ENCODE measurements at places on chromosomes 6 and 20.

- DNase-seq, result no peak
Observed at GRCh38 chr6:70547313-70547712, 19.4 kb upstream of the SDHAF4 start.

DNA sequence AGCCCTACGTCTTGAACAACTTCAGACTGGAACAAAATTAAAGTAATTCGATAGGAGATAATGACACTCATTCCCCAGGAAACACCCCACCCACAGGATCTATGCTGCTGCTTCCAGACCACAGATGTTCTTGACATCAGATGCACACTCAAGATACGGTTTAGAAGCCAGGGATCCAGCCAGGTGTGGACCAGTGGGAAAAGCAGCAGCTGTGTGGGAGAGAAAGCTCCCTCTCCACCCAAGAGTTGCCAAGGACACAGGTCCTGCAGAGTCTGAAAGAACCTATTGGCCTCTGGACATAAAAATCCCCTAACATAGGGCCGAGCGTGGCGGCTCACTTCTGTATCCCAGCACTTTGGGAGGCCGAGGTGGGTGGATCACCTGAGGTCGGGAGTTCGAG lies 91.7 kb upstream of the NFATC2 start:
- DNase-seq, result no peak

GRCh38 chr20:36872852-36873251 lies 3.1 kb upstream of the TLDC2 start:
- no peak for DNase-seq

DNA sequence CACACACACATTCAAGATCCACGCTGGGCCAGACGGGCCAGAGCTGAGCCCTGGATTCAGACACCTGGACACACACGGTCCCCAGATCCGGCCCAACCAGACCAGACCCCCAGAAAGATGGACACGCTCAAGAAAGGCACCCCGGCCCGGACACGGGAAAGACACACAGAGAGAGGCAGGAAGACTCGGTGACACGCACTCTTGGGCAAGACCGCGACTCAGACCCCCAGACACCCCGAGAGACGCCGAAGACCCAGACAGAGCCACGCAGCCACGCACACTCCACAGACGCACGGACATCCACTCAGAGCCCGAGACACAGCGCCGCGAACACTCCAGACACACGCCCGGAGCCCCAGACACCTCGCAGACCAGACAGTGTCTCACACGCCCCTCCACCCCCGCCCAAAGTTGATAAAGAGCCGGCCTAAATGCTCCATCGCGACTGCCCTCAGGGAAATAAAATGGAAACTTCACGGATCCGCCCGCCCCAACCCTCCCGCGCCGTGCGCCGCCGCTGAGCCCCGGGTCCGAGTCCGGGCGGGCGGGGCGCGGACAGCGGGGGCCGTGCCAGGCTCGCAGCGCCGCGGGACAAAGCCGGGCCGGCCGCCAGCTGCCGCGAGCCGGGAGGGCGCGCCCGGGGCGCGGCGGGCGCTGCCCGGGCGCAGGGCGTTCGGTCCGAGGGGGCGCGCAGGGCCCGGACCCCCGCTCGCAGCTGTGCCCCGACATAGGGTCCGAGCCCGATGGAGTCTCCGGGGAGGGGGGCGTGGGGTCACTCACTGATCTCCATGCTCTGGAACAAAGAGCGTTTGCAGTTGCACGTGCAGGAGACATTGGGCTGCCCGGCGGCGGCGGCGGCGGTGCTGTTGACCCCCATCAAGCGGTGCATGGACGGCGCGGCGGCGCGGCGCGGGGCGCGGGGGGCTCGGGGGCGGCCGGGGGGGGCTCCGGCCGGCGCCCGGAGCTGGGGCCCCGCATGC lies 831 bp downstream of the PMEPA1 start:
- DNase-seq, result no peak

DNA sequence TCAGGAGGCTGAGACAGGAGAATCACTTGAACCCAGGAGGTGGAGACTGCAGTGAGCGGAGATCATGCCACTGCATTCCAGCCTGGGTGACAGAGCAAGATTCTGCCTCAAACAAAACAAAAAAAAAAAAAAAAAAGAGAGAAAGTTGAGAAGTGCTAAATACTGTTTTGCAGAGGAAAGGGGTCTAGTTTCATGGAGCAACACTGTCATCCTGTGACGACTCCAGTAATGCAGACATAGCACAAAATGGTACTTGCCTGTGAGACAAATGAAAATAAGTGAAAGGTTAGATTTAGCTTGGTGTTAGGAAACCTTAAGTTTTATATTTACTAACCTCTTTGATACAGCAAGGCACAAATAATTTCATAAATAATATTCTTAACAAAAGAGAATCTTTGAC lies 29.7 kb downstream of the CEP162 start:
- no peak for DNase-seq

DNA sequence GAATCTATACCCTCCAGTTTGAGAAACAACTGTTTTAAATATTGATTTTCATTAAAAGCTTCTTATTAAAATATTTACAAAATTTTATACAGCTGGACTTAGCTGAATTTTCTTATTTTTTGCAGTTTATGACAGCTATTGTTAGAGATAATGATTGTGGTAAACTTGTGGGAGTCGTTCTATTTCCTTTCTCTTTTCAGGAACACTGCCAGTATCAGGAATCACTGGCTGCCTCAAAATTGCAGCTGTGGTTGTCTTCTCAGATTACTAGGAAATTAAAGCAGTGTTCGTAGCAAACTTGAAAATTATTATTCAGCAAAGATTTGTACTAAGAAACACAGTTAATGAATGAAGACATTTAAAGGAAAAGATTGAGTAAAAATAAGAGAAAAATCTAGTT lies 311.0 kb downstream of the CENPW start:
- DNase-seq, result no peak

- DNase-seq, result no peak
Observed at GRCh38 chr20:50823319-50823718, 28.5 kb downstream of the BCAS4 start.

DNA sequence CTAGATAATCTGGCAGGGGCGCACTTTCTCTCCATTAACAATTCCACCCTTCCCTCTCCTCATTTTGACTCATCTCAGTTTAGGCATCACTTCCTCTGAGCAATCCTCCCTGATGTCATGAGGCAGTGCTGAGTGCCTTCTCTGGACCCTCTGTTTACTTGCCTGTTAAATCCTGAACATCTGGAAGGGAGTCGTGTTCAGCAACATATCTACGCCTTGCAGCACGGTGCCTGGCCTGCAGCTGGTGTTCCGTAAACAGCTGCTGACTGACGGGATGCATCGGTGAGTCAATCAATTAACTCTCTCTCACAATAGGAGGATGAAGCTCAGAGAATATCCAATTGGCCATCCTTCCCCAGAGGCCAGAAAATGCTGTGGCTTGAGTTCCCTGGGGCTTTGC lies 613.5 kb downstream of the PTPRT start:
- DNase-seq, result no peak

DNA sequence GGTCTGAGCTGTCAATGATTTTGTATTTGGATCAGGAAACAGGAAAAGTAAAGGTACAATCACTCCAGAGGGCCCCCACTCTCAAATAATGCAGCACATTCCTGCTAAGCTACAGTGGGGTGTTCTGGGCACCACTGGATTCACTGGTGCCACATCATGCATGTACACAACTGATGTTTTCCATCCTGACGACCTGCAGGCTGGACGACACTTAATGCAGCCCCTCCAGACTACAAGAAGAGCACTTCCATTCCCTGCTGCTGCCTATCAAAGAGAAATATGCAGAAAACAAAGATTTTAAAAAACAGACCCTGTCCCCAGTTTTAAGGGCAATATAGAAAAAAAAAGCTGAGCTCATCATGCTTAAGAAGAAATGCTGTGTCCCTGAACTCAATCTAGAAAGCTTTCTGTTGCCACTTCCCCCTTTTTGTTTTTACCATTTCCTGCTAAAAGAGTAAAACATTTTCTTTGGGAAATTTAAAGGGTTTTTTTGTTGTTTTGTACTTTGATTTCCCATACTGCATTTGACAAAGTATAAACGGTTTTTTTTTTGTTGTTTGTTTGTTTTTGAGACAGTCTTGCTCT lies 35.5 kb downstream of the ABHD12 start:
- DNase-seq, result no peak

GRCh38 chr6:46015119-46015968 lies at the start of gene CLIC5:
CLIC5 (minus strand) TSS chr6:46015860; CDS start chr6:46015542, 318 bp downstream.
- DNase-seq, result no peak

GRCh38 chr20:63893999-63894357 lies 948 bp upstream of the DNAJC5 start:
- DNase-seq, result no peak

GRCh38 chr6:146359131-146359530 lies 184.5 kb upstream of the RAB32 start:
- no peak for DNase-seq
